ENCODE measurements at places on chromosomes 16 and 17.

DNA sequence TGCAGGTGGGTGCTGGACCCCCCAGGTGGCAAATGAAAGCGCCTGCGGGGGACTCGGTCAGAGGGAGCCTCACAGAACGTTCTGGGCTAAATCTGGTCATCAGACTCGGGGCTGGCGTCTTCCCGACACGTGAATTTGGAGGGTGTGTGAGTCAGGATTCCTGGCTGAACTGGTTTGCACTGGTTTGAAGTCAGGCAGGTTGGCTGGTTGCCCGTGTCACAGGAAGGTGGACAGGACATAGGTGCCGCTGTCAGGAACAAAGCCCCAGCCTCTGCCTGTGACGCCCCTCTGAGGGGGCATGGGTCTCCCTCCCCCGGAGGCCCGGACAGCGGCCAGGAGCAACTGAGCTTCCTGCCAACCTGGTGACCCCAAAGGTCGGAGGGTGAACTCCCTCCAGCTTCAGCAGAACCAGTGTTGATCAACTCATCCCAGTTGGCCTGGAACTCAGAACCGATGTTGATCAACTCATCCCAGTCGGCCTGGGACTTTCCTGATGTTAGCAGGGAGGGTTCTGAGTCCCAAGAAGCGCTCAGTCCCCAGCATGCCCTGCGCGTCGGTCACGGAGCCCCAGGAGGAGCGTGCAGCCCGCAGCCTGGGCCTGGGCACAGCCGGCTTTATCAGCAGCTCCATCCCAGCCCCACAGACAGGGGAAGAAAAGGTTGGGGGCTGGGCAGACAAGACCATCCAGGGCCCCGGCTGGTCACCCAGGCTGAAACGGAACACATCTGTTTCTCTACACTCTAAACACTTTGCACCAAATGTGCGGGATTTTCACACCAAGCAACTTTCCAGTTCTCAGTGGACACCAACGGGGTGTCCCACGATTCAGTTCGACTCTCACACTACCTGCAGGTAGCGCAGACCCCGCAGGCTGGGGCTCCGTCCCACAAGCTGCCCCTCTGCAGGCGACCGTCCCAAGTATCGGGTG lies 14.4 kb upstream of the METRNL start:
- DNase-seq, result no peak

DNA sequence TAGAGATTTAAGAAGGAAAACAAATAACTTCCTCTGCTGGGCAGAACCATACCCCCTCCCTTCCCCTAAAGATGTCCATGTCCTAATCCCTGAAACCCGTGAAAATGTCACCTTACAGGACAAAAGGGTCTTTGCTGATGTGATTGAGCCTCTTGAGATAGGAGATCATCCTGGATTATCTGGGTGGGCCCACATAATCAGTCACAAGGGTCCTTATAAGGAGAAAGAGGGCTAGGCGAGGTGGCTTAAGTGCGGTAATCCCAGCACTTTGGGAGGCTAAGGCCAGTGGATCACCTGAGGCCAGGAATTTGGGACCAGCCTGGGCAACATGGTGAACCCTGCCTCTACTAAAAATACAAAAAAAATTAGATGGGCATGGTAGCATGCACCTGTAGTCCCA lies 12.0 kb upstream of the SLC39A11 start:
- no peak for DNase-seq

GRCh38 chr17:7215652-7216180 lies 3.9 kb downstream of the DLG4 start:
- no peak for DNase-seq

DNA sequence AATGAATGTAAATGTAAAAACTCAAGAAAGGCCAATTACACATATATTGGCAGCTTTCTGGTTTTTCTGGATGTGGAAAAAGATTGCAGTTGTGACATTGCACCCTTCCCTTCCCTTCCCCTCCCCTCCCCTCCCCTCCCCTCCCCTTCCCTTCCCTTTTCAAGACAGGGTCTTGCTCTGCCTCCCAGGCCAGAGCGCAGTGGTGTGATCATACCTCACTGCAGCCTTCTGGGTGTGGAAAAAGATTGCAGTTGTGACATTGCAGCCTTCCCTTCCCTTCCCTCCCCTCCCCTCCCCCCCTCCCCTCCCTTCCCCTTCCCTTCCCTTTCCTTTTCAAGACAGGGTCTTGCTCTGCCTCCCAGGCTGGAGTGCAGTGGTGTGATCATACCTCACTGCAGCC lies 41.7 kb downstream of the PIK3R5 start:
- no peak for DNase-seq

DNA sequence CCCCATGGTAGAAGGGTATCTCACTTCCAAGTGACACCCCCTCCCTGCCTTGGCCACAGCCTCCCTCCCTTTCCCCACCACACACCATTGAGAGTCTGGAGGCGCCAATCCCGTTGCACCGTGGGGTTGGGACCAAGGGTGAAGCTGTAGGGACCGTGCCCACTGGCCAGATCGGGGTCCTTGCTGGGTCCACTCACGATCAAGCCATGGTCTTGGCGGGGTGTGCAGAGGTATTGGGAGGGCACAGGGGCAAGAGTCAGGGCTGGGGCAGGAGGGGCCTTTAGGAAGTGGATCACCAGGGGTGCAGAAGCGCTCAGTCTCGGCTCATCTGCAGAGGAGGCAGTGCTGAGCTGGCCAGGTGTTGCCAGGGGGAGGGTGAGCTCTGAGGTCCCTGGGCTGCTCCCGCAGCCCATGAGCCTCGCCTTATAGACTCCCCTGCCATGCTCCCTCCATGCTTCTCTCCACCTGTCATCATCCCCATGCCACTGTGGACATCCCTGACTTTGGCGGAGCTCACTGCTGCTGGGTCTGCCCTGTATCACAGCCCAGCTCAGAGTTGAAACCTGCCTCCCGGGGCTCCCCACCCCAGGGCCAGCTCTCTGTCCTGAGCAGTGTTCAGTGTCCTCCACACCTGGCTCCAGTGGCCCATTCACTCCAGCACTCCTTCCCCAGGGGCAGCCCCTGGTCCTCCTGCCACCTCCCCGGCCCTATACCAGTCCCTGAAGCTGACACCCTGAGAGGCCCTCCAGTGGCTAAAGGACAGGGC lies 8.3 kb downstream of the CDH16 start:
- no peak for DNase-seq

- DNase-seq, result no peak
Observed at GRCh38 chr16:1545044-1546040, 11.9 kb downstream of the TMEM204 start.

GRCh38 chr17:75922173-75922961 lies 17.7 kb upstream of the MRPL38 start:
- DNase-seq, result no peak

DNA sequence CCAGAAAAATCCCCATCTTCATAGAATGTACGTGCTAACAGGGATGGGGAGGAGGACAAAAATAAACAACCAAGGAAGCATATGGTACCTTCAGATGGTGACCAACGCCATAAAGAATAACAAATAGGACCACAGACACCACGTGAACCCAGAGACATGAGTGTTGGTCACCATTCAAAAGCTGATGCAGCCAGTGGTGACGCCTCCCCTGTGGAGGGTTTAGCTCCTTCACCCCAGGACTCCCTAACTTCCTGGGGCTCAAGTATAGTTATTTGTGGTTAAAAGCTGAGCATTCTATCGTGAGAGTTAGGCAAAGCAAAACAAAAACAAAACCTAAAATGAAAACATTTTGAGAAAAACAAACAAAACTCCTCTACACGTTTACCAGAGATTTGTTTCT lies 184.7 kb downstream of the SOX9 start:
- DNase-seq, result peak; percentile 37

GRCh38 chr17:38748149-38748891 lies at the start of gene PCGF2:
Gene PCGF2 (minus strand): TSS chr17:38748336. CDS start chr17:38740402, 7,934 bp downstream.
- peak; percentile 77 for DNase-seq

GRCh38 chr17:50097926-50098325 lies 2.8 kb downstream of the PDK2 start:
- no peak for DNase-seq

DNA sequence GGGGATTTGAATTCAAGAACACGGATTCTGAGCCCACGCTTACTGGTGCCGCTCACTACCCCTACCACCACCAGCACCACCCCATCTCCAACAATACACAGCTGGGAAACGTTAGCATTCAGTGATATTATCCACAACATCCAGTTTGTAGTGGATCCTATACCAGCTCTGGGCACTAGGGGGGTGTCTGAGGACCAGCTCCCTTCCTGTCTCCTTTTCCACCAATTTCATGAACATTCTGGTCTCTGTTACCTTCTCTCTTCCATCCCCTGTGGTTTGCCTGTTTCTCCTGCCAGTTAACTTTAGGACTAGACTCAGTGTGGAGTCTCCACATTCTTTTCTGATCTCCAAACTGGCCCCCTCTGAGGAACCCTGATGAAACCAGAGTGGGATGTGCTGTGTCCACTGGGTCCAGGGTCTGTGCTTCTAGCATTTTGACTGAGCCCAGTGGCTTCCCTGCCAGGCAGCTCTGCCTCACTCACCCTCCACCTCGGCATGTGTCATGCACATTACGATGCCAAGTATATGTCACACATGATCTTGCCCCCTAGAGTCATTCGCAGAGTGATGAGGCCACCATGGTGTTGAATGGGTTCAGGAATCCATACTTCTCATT lies 187.0 kb upstream of the CDH13 start:
- peak; percentile 24 for DNase-seq

DNA sequence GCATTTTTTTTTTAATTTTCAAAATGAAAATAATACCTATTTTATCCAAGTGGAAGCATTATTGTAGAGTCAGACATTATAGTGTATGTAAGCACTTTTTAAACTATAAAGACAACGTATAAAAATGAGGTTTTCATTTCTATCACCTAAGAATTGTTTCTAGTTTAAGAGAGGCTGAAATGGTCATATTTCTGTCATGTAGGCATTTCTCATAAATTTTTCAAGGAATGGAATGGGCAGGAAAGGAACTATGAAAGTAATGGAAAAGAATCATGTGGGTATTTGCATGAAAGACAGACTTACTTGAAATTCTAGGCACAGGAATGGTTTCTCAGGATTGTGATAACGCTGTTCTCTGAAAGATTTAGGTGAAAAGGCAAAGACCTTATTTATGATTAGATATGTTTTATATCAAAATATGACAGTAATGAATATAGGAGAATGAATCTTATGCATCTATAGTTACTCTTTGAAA lies 67.4 kb downstream of the PPM1E start:
- DNase-seq, result no peak

GRCh38 chr16:55294129-55294528 lies 29.9 kb upstream of the IRX6 start:
- DNase-seq, result no peak

DNA sequence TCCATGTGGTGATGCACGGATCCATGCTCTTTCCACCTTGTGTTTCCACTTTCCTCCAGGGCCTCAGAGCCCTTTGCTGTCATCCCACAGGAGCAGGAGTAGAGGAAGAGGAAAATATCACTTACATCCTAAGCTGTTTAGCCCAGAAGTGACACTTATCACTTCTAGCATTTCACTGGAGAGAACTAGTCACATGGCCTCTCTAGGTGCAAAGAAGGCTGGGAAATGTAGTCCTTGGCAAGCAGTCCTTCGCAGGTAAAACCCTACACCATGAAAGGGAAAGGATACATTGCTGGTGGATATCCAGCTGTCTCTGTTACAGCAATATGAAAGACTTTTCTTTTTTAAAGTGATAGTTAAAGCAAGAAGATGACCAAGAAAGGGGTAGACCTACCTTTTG lies 185.9 kb downstream of the RGS9 start:
- no peak for DNase-seq

DNA sequence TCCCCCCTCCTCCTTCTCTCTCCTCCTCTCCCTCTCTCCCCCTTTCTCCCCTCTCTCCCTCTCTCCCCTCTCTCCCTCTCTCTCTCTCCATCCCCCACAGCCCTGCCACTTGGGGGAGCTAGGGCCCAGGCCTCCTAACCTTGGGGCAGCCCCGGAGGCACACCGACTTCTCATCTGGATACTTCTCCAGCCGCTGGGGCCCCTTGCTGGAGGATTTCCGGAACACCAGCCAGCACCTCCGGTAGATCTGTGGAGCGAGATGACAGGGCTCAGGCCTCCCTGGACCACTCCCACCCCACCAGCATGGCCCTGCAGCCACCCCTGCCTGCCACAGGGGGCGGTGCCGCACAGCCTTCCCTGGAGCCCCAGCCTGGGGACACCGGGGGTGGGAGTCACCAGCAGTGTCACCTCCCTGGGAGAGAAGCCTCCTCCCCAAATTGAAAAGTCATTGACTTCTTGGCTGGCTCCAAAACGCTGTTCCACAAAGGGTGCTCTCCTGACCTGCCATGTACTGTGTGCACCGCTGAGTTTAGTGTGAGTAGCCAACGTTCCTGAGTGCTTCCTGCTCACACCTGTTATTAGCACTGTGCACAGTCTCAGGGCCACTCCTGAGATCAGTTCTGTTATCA lies 10.5 kb downstream of the DOK4 start:
- DNase-seq, result peak; percentile 88

DNA sequence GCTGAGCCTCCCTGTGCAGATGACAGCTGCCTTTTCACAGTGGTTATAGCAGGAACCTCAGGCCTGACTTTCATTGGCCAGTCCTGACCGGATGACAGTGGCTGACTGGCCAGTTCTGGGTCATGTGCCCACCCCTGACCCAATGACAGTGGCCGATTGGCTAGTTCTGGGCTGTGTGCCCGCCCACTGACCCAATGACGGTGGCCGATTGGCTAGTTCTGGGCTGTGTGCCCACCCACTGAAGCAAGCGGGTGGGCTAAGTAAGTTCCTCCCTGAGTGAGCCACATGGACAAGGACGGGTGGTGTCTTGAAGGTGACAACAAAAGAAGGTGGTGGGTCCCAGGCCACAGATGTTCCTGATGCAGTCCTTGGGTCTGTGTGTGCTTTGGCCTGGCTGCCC lies 9.5 kb downstream of the DEF8 start:
- no peak for DNase-seq

Measured in GM13976 (cell line).